M059J (cell line): ENCODE measurements at places on chromosomes 7 and 10.
A peak's percentile ranks its signal among the peaks of the same experiment; 100 is the strongest.

DNA sequence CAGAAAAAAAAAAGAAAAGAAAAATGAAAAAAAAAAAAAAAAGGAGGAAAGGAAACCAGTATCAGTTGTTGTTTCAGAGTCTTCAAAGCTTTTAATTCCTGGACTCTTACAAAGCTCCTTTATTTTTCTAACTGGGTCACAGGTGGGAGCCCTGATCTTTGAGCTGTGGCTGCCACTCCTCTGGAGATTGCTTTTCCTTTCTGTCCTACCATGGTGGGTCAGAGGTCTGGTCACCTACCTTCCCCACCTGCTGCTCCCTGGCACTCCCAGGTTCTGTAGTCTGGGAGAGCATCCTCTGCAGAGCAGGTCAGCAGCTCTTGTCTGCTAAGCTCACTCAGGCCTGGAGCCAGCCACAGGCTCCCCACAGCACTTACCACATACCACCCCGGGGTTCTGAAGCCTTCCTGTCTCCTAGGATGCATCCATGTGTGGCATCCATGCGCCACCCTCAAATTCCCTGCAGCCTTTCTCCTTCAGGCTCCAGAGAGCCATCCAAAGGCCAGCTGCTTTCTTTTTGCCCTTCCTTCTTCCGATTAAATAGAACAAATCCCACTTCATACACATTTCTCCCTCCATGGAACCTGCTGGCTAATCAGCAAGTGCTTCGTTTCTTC is 73.2 kb upstream of the TPK1 start:
- DNase-seq: no peak

DNA sequence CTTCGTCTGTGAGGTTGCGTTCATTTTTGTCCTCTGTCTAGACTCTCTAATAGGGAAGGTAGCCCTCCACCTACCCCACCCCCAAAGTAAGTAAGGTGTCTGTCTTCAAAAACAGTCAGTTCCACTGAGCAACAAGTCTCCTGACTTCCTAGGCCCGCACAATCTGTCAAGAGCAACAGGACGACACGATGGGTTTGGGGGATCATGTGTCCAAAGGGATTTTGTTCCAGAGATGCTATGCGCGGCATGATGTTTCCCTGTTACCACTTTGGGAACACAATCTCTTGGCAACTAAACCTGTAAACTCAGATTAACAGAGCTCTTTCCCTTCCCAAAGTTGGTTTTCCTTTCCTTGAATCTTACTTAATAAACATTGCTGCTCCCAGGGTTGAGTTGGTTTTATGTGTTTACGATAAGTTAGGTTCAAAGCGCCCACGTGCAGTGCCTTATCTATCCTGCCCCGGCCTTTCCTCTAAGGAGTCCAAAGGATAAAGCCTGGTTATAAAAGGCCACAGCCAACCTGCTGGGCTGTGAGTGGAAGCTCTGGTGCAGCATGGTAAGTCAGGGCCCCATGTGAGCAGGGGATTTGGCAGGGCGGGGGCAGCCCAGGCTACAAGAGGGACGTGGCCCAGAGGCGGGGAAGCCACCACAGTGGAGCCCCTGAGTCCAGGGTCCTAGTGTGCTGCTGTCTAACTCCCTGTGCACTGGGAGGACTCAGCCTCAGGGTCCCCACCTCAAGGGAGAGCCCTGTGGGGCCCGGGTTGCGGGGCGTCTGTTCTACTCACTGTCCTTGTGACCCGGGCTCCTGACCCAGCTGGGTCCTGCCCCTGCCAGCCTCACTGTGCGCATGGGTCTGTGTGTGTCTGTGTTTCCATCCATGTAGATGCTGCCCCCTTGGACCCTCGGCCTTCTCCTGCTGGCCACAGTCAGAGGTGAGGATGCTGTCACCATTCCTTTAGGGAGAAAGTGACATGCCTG is at the start of gene PNLIPRP2:
Gene PNLIPRP2, plus strand, starts transcription at position 531 of the 978 bp plus-strand sequence.
- no peak for DNase-seq

DNA sequence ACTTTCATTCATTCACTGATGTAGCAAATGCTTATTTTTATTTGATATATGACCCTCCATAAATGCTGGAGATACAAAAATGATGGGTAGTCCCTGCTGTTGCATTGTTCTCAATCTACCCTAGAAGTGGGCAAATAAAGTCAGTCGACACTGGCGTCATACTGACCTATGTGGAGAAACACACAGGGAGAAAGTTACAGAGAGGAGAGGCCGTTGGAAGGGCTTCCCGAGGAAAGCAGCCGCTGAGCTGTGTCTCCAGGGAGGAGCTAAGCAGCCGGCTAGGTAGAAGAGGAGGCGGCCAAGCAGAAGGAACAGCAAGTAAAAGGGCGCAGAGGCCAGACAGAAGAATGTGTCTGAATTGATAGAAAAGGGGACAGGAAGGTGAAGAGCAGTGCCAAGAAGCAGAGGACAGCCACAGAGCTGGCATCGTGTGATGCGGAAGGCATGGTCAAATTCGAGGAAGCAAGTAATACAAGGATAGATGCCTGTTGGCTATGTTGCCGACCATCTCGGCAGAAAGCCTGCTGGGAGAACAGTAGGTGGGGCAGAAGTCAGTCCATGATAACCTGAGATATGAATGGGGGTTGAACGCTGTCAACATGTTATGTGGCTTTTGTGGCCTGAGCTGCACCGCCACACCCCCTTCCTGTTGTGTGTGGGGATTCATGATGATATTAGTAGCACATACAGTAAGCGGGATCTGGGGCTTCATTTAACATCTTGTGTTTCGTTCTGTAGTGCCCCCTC is 25.9 kb downstream of the ST8SIA6 start:
- no peak for DNase-seq

DNA sequence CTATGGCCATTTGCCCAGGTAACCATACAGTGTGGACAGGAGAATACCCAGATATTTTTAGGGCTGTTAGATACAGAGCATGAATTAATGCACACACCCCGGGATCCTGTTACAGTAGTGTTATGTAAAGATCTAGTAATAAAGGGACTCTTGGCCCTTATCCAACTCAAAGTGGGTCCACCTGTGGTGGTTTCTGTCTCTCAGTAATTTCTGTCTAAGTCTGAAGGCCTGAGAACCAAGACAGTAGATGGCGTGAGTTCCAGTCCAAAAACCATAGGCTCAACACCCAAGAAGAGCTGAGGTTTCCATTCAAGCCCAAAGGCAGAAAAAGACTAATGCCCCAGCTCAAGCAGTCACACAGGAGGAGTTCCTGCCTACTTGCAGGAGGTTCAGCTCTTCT is 277.7 kb downstream of the ZEB1 start:
- DNase-seq: no peak

DNA sequence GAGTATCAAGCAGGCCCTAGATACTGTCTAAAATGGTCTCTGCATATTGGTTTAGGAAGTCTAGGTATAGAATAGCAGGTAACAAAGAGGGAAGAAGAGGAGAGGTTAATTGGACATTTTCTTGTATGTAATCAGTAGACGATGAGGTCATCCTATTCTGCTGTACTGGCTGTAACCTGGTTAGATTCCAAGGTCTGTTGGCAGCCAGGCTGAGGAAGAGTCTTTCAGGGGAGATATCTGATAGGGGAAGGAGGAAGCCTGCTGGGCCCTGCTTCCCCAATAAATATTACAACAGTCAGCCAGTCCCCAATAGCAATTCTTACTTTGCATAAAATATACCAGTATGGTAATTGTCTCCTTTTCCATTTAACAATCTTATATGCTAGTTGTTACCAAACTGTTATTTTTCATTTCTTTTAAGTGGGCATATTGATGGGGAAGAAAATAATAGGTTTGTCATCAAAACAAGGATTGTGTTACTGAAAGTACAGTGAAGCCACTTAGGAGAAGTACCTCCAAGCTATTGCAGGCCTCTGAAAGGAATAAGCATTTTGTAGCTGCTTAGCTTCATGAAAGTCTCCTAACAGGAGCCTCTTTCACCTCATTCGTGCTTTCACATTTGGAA is 186.4 kb downstream of the LRRC4 start:
- peak; percentile 35 for DNase-seq

DNA sequence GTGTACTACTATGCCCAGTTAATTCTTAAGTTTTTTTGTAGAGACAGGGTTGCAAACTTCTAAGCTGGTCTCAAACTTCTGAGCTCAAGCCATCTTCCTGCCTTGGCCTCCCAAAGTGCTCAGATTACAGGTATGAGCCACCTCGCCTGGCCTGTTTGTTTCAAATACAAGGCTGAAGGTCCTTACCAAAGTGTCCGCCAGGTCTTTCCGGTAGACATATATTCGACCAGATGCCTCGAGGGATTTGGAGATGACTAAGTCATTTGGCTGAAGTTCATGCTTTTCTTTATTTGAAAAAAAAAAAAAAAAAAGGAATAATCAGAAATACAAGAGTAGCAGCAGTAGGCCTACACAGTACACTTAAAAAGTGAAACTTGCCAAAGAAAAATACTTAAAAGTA is 204.5 kb upstream of the CDCA7L start:
- DNase-seq: peak; percentile 5

DNA sequence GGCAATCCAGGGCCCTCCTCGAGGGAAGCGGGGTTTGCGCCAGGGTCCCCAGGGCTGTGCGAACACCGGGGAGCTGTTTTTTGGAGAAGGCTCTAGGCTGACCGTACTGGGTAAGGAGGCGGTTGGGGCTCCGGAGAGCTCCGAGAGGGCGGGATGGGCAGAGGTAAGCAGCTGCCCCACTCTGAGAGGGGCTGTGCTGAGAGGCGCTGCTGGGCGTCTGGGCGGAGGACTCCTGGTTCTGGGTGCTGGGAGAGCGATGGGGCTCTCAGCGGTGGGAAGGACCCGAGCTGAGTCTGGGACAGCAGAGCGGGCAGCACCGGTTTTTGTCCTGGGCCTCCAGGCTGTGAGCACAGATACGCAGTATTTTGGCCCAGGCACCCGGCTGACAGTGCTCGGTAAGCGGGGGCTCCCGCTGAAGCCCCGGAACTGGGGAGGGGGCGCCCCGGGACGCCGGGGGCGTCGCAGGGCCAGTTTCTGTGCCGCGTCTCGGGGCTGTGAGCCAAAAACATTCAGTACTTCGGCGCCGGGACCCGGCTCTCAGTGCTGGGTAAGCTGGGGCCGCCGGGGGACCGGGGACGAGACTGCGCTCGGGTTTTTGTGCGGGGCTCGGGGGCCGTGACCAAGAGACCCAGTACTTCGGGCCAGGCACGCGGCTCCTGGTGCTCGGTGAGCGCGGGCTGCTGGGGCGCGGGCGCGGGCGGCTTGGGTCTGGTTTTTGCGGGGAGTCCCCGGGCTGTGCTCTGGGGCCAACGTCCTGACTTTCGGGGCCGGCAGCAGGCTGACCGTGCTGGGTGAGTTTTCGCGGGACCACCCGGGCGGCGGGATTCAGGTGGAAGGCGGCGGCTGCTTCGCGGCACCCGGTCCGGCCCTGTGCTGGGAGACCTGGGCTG is 26.0 kb downstream of the PRSS2 start:
- DNase-seq: no peak

DNA sequence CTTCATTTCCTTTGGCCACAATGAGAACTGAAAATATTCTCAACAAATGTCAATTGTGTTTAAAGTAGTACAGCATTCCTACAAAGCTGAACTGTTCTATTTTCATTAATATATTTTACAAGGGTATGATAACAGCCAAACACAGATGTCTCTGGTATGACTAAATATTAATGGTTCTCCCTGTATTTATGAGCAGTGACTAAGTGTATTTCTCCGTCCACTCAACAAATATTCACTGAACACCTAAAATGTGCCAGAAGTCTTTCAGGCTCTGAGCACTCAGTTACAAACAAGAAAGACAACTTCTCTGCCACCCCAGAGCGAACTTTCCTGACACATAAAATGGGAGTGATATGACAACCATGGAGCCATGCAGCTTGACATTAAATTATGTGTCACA is 135.6 kb downstream of the VPS41 start:
- peak; percentile 7 for DNase-seq

DNA sequence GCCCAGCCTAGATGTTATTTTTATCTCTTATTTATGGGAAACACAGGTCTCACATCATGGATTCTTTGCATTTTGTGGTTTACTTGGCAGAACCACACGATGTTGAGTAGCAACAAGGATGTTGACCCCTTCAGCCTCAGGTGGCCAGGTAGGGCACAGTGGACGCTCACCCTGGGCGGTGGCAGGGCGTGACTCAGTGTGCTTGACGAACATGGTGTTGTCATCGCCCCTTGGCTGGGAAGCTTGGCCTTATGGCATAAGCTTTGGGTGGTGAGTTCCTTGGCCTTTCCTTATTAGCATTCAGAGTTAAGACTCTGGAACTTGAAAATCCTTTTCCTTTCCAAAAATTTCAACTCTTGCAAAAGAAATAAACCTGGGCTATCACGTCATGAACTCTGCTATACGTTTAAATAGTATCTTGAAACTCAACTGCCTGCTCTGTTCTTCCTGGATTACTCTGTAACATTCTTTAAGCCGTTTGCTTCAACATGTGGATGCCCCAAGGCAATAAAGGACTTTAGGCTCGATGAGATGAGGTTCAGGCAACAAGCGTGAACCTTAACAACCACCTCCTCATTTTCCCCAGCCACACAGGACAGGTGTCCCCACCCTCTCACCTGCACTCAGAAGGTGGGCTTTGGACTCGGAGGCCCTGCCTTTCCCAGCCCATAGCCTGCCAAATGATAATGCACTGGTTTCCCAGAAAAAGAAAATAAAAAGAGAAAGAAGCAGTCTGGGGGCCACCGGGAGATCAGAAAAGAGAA is 22.5 kb upstream of the ECHDC3 start:
- DNase-seq: peak; percentile 32

GRCh38 chr10:42637142-42637541 is 1.2 kb downstream of the ZNF33B start:
- DNase-seq: no peak

GRCh38 chr10:101525848-101526247 is 62.2 kb downstream of the POLL start:
- no peak for DNase-seq

GRCh38 chr7:52695973-52696595 is 339.3 kb upstream of the POM121L12 start:
- DNase-seq: no peak

DNA sequence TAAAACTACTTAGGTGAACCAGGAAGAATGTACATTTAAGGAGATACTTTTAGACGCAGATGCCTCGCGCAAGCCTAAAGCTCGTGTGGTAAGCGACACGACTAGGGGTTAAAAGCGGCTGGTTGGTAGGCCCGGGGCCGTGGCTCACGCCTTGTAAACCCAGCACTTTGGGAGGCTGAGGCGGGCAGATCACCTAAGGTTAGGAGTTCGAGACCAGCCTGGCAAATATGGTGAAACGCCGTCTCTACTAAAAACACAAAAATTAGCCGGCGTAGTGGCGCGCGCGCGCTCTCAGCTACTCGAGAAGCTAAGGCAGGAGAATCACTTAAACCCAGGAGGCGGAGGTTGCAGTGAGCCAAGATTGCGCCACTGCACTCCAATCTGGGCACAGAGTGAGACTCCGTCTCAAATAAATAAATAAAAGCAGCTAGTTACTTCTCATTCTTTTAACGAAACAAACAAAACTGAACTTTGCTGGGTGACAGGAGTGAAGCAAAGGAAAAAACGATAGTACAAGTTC is 879 bp downstream of the NUDT5 start:
- peak; percentile 11 for DNase-seq

- no peak for DNase-seq
Measured at GRCh38 chr7:149285603-149286002, 23.6 kb downstream of the ZNF783 start.

- DNase-seq: peak; percentile 29
Measured at GRCh38 chr7:29019387-29019786, 61.3 kb upstream of the TRIL start.

GRCh38 chr10:128979405-128979804 is 487.6 kb upstream of the MGMT start:
- DNase-seq: no peak
